ENCODE measurements at places on chromosomes 1 and 21. TPM values are rescaled to one million over a fixed set of nuclear protein-coding genes. Genes with fewer than 3 reads are reported as not detected.

DNA sequence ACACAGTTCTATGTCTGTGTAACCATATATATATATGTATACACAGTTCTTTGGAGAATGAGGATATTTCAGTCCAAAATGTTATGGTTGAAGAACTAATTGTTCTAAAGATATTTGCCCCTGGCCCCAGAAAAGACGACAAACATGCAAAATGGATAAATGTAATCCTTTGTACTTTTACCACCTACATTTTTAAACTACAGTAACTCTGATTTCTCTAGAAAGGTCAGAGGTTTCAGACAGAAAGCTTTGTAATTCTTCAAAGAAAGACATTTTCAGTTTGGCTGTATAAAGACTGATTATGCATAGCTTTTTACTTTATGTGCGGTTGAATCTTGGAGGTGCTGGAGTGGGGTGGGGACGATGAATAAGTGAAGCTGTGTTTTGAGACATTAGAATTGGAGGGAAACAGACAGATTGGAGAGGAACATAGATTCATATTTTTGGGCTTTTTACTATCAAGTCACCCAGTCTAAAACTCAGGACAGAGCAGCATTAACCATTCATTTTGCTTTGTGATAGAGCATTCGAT is 16.6 kb downstream of the NFIA start:
- no peaks in the 10 kb centered on the region for H3K36me3 ChIP-seq
- no peak overlapping the region for H3K4me3 ChIP-seq
- H3K4me1 ChIP-seq, result no peaks in the 10 kb centered on the region
- DNase-seq, result no peak

Gene CCDC185
- not detected for total RNA-seq

Gene ACTN2
- not detected for total RNA-seq

Gene TFAP2E
- 1.9 TPM for total RNA-seq

Gene NDUFS5
- total RNA-seq, result 81.3 TPM

Data from activated B cell treated with CpG ODN at 0.5 μM for 24 hours (primary cell).